ENCODE measurements at places on chromosomes 7 and 10.

- no peak for DNase-seq
Measured at GRCh38 chr7:123979876-123980275, 53.0 kb downstream of the TMEM229A start.

- no peak for DNase-seq
Measured at GRCh38 chr7:16708511-16708910, 45.0 kb upstream of the TSPAN13 start.

DNA sequence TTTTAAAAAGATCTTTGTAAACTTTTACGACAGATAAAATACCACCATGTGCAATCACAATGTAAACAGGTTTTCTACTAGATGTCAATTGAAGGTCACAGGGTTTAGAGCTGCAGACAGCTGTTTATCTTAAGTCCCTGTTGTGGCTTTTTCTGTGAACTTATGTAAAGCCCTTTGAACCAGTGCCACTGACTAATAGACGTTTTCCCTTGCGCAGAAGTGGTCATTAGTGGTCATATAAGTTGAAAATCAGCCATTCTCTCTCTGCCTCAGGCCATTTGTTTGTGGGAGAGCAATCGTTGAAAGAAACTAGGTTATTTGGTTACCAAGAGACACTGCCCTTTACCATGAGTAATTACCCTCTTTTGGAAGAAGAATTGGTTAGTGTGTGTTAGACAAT lies 23.9 kb downstream of the CACNB2 start:
- DNase-seq: no peak

GRCh38 chr10:98125940-98126631 lies 8.4 kb upstream of the R3HCC1L start:
- DNase-seq: no peak

DNA sequence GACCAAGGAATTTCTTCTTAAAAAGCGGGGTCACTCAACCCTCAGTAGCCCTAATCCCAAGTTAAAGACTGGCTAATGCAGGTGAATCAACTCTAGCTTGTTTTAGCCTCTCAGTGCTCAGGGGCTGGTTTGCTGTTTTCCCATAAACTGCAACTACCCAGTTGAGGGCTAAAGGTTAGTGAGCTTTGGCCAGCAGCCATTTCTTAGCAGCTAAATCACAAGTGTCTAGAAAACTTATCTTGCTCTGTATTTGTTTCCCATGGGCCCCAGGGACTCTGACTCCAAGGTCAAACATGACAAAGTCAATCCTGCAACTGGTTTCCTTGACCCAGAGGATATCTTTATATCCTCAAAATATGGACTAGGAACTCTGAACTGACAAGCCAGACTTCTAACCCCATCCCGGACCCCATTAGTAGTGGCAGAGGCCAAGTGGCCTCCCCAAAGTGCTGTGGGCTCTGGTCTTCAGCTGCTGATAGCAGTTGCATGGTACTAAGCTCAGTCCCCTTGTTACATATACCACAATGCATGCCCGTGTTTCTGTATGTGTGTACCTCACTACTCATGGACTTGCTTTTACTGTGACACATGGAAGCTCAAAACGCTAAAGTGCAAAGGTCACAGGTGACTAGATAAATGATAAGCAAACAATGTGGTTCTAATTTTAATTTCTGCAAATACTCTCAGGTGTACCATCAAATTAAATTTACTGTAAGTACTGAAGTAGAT lies 793.0 kb upstream of the IGFBP3 start:
- DNase-seq: no peak

DNA sequence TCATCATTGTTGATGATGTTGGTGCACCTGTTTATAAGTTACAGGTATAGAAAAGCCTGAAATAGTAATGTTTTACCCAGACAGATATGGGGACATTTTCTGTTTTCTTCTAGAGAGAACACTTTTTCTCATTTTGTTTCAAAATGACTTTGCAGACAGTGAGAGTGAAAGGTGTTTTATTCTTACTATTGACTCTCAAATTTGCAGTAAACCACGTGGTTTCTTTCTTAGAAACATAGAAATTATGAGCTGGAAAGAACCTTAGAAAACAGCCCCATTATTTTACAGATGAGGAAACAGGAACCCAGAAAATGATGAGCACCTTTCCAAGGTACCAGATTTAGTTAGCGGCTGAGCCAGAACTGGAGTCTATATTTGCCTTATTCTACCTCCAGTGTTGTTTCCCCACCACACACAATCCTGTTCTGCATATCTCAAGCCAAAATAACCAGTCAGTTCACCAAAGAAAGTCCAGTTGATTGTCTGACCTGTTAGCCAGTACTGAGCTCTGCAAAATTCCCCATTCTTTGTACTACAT lies 138.9 kb upstream of the AHR start:
- DNase-seq: no peak

DNA sequence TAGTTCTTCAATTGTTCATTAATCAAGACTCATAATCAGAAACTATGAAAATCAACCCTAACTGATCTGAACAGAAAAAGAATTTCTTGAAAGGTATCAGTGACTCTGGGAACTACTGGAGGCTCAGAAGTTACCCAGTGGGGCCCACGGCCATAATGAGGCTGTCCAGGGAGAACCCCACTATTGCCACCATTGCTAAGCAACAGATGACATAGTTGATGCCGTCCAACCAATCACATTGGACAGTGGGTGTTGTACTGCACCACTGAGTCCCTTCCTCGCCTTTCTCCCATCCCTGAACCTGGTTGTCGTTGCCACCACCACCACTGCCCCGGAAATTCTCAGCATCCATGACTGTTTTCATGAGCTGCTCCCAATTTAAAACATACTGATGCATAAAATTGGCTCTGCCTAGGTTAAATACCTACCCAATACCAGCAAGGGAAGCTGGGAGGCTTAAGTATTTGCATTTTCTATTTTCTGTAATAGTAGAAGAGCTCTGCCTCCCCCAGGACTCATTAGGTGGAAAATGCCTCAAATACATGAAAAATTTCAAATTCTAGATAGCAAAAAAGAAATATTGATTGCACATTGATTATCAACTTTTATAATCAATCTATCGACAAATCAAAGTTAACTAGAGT lies 26.7 kb upstream of the USP6NL start:
- no peak for DNase-seq

- no peak for DNase-seq
Measured at GRCh38 chr7:84624927-84625326, 430.3 kb upstream of the SEMA3A start.

DNA sequence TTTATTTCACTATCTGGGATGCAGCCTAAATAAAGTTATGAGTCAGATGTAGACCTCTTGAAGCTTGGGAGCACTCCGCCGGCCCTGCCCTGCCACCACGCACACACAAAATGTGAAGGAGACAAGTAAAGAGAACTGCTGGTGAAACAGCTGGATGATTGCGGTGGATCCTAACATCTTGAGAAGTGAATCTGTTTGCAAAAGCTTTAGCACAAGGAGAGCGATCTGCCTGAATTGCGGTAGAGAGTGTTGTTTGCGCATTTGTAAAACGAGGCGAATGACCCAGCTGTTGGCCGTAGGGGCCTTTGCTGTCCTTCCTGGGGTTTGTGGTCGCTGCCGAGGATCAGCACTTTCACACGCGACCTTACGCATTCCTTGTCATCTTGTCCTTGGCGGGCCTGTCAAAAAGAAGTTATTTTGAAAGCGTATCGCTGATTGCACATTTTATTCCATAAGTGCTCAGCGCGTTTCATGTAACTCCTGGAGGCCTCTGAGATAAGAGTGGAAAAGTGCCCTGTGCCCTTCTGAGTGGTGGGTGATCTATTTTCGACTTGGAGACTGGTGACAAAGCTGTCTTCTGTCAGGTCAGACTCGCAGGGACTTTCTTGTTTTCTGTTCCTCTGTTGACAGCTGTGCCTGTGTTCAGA lies 40.8 kb downstream of the RBM20 start:
- DNase-seq: no peak

GRCh38 chr7:33726582-33726981 lies 178.8 kb upstream of the BMPER start:
- DNase-seq: no peak

DNA sequence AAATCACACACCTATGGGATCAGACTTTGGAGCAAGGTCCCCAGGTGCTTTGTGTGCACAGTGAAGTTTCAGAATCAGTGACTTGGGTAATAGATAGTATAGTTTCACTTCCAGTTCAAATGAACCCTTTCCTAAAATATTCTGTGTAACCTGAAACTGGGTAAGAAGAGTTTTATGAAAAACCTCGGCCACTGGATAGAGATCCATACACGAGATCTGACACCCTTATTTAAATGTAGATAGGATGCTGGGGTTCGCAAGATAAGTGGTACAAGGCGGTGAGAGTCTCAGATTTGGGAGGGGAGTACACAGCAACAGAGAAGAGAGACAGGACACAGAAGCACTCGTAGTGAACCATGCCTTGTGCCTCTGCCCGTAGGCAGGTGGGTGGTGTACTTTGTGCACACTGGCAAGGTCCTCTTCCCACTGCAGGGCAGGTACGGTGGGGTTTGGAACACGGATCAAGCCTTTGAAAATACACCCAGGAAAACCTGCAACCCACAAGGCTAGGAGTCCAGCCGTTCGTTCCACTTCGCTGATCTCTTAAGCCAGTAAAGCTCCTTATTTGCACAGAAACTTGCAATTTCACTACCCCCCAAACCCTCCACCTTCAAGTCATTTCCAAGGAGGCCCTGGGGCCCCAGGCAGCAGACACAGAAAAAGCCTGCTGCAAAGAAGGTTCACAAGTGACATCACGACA lies 162.8 kb downstream of the USP6NL start:
- DNase-seq: no peak

Data from NCI-H1436 (cell line).